ENCODE measurements at places on chromosomes 2 and 18. TPM values are rescaled to one million over a fixed set of nuclear protein-coding genes. Genes with fewer than 3 reads are reported as not detected.
A peak's percentile ranks its signal among the peaks of the same experiment; 100 is the strongest.

KCNK3 gene
- total RNA-seq, result 7.7 TPM

TMEM178A gene
- 9.3 TPM for total RNA-seq

FSHR gene
- not detected for total RNA-seq

ANKRD36B gene
- 42.1 TPM for total RNA-seq

ASB1 gene
- total RNA-seq, result 22.3 TPM

DES gene
- 1.4 TPM for total RNA-seq

AKAIN1 gene
- total RNA-seq, result 1.1 TPM

GPR155 gene
- 6.2 TPM for total RNA-seq

DNA sequence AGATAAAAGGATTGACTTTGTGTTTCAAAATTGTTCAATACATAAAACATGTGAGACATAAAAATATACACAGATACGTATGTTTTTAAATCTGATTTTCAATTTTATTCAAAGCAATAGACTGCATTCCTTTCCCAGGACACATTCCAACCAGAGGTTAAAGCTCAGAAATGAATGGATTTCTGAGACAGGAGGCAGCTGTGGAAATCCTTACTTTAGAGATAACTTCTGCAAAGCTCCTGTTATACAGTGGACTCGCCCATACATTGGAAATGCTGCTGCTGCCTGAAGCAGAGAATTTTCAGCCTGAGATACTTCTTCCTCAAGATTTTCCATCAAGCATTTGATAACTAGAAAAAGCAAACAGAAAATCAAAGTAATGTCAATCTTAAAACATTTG is 43.8 kb downstream of the THADA start:
- H3K4me3 ChIP-seq, result no peak overlapping the region
- DNase-seq, result no peak
- H3K27ac ChIP-seq, result no peak overlapping the region
- H3K4me1 ChIP-seq, result no peaks in the 10 kb centered on the region
- H3K36me3 ChIP-seq, result peaks cover 57% of the 10 kb centered on the region

GRCh38 chr2:88170472-88170892 is 336 bp downstream of the THNSL2 start:
- H3K4me3 ChIP-seq, result peak overlapping the region; percentile 84
- peaks cover 15% of the 10 kb centered on the region for H3K27me3 ChIP-seq

DNA sequence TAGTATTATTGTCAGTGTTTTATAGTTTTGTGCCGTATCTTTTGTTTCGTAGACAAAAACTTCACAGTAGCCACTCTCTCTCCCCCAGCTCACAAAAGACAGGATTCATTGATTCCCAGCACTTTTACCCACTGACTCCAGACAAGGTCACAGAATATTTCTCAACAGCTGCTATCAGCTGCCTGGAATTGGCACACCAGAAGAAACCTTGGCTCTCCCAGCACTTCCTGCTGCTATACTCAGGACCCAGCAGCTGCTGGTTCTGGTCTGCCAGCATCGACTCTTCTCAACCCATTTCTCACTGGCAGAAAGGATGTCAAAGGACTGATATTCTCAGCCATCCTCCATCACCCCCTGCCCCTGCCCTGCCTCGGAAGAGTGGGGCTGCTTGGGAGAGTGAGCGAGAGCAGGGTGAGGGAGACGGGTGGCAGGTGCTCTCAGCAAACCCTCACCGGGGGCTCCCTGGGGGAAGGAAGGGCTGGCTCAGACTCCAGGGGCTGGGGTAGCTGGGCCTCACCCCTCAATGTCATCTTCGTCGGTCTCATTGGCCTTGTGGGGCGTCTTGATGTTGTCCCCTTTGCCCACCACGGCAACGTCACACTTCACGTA is 6.1 kb upstream of the OTOF start:
- DNase-seq, result no peak
- no peaks in the 10 kb centered on the region for H3K36me3 ChIP-seq
- no peak overlapping the region for H3K4me3 ChIP-seq
- H3K27me3 ChIP-seq, result peaks cover 7% of the 10 kb centered on the region
- no peak overlapping the region for H3K27ac ChIP-seq

GRCh38 chr18:9898792-9899549 is 13.2 kb downstream of the TXNDC2 start:
- no peaks in the 10 kb centered on the region for H3K4me1 ChIP-seq
- DNase-seq, result no peak
- no peak overlapping the region for H3K4me3 ChIP-seq
- no peaks in the 10 kb centered on the region for H3K27me3 ChIP-seq
- H3K36me3 ChIP-seq, result no peaks in the 10 kb centered on the region

- peaks cover 29% of the 10 kb centered on the region for H3K4me1 ChIP-seq
- DNase-seq, result no peak
- no peak overlapping the region for H3K4me3 ChIP-seq
- H3K36me3 ChIP-seq, result no peaks in the 10 kb centered on the region
- peaks cover 4% of the 10 kb centered on the region for H3K27me3 ChIP-seq
Observed at GRCh38 chr2:37829202-37829601, 95.9 kb upstream of the RMDN2 start.

DNA sequence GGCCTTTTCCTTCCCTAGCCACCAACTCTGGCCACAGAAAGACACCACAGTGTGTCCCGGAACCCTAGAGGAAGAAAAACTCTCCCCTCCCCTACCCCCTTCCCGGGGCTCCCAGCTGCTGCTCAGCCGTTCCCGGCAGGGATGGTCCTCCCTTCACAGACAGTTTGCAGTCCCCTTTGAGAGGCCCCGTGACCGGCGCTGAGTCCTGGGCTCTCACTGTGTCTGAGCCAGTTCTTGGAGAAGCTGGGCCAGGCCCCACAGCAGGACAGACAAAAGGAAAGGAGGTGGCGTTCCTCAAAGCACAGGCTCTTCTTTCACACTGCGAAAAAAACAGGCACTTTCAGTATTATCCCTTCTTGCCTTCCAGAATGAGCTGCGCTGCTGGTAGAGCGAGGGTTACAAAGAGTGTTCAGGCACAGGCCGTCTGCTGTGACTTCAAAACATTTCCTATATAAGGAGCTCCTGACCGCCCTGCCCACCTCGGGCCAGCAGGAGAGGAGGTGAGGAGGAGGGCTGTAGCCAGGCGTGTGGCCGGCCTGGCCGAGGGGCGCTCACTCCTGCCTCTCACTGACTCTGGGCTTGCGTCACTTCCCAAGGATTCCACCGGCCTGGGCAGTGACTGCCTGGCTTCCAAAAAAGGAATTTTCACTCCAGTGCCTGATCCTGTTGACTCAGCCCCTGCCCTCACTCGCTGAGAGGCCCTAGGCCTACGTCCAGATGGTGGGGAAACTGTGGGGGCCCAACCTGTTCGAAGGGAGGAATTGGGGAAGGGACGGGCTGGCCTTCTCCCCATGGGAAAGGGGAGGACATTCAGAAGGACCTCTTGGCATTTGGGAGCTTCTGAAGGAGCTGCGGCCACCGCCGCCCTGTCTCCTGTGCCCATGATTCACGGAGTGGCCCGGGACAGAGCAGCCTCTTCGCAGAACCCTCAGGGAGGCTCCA is 24.9 kb downstream of the CIDEA start:
- no peak for DNase-seq
- peaks cover 4% of the 10 kb centered on the region for H3K27me3 ChIP-seq
- peaks cover 11% of the 10 kb centered on the region for H3K4me1 ChIP-seq
- H3K36me3 ChIP-seq, result no peaks in the 10 kb centered on the region

DNA sequence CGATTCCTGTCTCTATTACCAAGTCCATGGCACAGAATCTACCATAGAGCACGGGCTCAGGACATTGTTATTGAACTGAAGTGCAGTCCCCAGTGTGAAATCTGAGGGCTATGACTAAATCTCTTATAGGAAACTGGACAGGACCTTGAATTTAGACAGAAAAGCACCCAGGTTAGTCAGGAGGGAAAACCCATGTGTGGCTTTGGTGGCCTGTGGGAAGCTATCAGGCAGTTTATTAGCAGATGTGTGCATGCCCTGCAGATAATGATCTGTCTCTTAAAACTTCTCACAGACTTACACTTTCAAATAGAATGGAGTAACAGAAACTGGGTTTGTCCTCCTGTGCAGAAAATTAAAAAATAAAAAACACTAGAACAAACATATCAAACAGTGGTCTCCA is 610.0 kb upstream of the RAB6C start:
- no peak overlapping the region for H3K27ac ChIP-seq
- H3K4me3 ChIP-seq, result no peak overlapping the region
- peaks cover 6% of the 10 kb centered on the region for H3K4me1 ChIP-seq
- no peaks in the 10 kb centered on the region for H3K36me3 ChIP-seq
- peaks cover 5% of the 10 kb centered on the region for H3K27me3 ChIP-seq
- DNase-seq, result no peak

DNA sequence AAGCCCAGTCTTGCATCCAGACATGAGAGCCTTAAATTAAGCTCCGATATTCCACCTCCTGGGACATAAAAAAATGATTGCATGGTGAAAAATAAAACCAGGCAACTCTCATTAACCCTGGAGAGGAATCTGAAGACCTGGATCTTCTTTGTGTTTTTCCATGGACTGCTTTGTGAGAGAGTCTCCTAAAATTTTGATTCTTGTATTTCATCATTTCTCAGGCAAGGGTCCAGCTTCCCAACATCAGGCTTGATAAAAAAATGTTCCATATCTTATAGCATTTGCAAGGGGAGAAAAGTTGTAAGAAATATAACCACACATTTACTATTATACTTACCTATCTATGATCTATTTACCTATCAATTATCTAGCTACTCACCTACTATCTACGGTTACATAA is 327.5 kb upstream of the SPHKAP start:
- no peak overlapping the region for H3K4me3 ChIP-seq
- H3K27ac ChIP-seq, result no peak overlapping the region
- no peak for DNase-seq
- H3K27me3 ChIP-seq, result no peaks in the 10 kb centered on the region
- no peaks in the 10 kb centered on the region for H3K36me3 ChIP-seq

DNA sequence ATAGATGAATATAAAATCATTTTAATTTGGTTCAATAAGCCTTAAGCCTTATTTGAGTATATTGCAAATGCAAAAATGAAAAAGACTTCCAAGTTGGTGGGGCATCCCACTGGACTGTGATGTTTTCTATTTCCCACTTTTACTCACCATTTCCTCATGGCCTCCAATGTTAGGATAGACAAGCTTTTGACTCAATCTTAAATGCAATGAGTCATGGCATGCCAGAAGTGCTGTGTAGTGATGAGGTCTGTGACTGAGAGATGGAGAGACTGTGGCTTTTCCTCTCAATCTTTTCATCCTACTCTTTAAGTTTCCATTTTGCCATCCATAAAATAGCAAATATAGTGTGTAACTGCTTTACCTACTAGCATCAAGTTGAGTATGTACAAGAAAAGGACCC is 1401.2 kb upstream of the CELF4 start:
- no peaks in the 10 kb centered on the region for H3K36me3 ChIP-seq
- H3K4me1 ChIP-seq, result no peaks in the 10 kb centered on the region
- no peak overlapping the region for H3K4me3 ChIP-seq
- no peaks in the 10 kb centered on the region for H3K27me3 ChIP-seq

DNA sequence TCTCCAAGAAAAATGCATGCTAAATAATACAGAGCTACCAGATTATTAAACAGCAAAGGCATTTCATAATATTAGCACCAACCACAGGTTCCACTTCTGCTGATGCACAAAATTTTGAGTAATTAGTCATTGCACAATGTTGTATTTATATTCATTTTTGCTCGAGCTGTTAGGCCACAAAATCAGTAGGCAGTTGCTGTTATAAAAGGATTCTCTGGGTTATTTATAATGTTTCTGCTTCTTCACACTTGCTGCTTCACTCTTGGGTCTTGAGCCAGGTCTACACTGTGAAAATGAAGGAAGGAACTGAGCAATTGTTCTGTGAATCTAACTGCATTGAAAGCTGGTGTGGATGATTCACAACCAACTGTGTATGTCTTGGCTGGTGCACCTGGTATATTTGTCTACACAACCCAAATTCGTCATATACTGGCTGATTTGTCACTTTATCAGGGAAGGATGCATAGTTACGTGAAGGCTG is 38.3 kb downstream of the MRPL33 start:
- no peak overlapping the region for H3K4me3 ChIP-seq
- H3K36me3 ChIP-seq, result no peaks in the 10 kb centered on the region
- no peak overlapping the region for H3K27ac ChIP-seq
- H3K27me3 ChIP-seq, result no peaks in the 10 kb centered on the region

- H3K27ac ChIP-seq, result peak overlapping the region; percentile 16
- H3K4me1 ChIP-seq, result peaks cover 26% of the 10 kb centered on the region
- H3K27me3 ChIP-seq, result no peaks in the 10 kb centered on the region
- peaks cover 39% of the 10 kb centered on the region for H3K36me3 ChIP-seq
- no peak for DNase-seq
- H3K4me3 ChIP-seq, result peak overlapping the region; percentile 13
Observed at GRCh38 chr18:2997846-2998564, 14.9 kb downstream of the LPIN2 start.

GRCh38 chr2:178478130-178478438 is 316 bp downstream of the FKBP7 start:
- peak overlapping the region; percentile 99 for H3K27ac ChIP-seq
- peak overlapping the region; percentile 99 for H3K4me3 ChIP-seq
- H3K27me3 ChIP-seq, result no peaks in the 10 kb centered on the region
- DNase-seq, result no peak
- H3K36me3 ChIP-seq, result no peaks in the 10 kb centered on the region
- peaks cover 32% of the 10 kb centered on the region for H3K4me1 ChIP-seq

DNA sequence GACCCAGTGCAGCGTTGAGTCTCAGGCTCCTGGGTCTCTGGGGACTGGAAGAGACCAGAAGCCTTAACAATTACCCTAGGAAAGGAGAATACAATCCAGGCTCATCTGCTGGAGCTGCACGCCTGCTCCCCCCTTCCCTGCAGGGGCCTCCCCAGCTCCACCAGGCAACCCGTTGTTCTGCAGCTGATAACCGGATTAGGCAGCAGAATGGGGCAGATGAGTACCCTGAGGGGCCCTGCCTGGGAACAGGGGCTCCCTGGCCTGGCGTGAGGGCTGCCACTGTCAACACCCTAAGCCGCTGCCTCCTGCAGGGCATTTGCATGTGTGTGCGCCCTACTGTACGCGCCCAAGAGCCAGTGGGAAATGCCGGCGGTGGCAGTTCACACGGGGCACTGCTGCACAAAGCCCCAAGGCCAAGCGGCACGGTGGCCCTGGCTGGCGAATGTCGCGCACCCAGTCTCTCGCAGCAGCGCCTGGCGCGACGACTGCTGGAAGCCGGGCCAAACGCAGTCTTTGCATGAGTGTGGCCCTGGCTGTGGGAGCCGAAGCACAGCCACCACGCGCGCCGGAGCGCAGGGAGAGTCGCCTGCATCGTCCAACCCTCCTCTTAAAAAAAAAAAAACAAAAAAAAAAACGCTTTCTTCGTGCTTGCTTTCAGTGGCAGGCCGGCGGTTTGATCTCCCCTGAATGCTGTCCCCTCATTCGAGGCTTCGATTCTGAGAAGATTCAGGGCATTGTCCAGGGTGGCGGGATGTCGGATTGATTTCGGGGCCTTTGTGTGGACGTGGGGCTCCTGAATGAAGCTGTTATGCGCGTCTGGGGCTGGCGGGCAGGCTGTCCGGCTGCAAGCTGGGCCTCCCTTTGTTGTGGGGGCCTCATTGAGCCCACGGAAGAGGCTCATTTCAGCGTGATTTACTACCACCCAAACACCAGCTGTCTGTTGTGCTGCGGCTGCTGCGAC is 63.8 kb downstream of the SETBP1 start:
- H3K27ac ChIP-seq, result no peak overlapping the region
- H3K4me1 ChIP-seq, result peaks cover 58% of the 10 kb centered on the region
- peak overlapping the region; percentile 59 for H3K4me3 ChIP-seq
- DNase-seq, result no peak
- peaks cover 3% of the 10 kb centered on the region for H3K27me3 ChIP-seq
- peaks cover 23% of the 10 kb centered on the region for H3K36me3 ChIP-seq

- H3K4me3 ChIP-seq, result no peak overlapping the region
- H3K4me1 ChIP-seq, result no peaks in the 10 kb centered on the region
- no peaks in the 10 kb centered on the region for H3K36me3 ChIP-seq
- DNase-seq, result no peak
- no peaks in the 10 kb centered on the region for H3K27me3 ChIP-seq
Observed at GRCh38 chr2:76998704-76999103, 523.5 kb downstream of the LRRTM4 start.

GRCh38 chr18:79185648-79186047 is 116.5 kb downstream of the ATP9B start:
- H3K27me3 ChIP-seq, result no peaks in the 10 kb centered on the region
- peaks cover 4% of the 10 kb centered on the region for H3K36me3 ChIP-seq
- peaks cover 5% of the 10 kb centered on the region for H3K4me1 ChIP-seq
- DNase-seq, result no peak
- H3K4me3 ChIP-seq, result no peak overlapping the region
